K562 (cell line): ENCODE measurements at places on chromosomes 6 and 20. TPM values are rescaled to one million over a fixed set of nuclear protein-coding genes. Genes with fewer than 3 reads are reported as not detected.

Gene KIF13A
- polyA plus RNA-seq, result 22.5 and 22.6 TPM in 2 replicates

Gene FERMT1
- not detected in 2 replicates for polyA plus RNA-seq

Gene GLP1R
- not detected in 2 replicates for polyA plus RNA-seq

Gene ANKRD66
- not detected in 2 replicates for polyA plus RNA-seq

Gene PHIP
- 8.7 and 9.7 TPM in 2 replicates for polyA plus RNA-seq

GRCh38 chr20:24969186-24970029, 20.3 kb downstream of the CST7 start:
- DNase-seq, result no peak

DNA sequence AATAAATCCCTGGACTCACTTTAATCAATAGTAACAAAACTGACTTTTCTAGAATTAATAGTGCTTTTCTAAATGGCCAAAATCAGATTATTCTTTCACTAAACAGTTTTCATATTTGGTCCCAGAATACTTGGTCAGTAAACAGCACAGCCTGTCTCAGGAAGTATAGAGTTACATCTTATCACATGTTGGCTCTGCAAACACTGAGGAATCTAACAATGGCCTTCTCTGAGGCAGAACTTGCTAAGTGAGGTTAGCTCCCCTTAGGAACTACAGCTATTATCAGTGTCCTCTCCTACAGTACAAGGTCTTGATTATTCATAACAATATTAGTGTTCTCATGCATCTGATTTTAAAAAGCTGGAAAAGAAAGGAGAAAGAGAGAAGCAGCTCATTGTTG, 1622.8 kb downstream of the HACE1 start:
- no peak overlapping the region for H3K4me3 ChIP-seq
- DNase-seq, result no peak
- H3K36me3 ChIP-seq, result no peaks in the 10 kb centered on the region

DNA sequence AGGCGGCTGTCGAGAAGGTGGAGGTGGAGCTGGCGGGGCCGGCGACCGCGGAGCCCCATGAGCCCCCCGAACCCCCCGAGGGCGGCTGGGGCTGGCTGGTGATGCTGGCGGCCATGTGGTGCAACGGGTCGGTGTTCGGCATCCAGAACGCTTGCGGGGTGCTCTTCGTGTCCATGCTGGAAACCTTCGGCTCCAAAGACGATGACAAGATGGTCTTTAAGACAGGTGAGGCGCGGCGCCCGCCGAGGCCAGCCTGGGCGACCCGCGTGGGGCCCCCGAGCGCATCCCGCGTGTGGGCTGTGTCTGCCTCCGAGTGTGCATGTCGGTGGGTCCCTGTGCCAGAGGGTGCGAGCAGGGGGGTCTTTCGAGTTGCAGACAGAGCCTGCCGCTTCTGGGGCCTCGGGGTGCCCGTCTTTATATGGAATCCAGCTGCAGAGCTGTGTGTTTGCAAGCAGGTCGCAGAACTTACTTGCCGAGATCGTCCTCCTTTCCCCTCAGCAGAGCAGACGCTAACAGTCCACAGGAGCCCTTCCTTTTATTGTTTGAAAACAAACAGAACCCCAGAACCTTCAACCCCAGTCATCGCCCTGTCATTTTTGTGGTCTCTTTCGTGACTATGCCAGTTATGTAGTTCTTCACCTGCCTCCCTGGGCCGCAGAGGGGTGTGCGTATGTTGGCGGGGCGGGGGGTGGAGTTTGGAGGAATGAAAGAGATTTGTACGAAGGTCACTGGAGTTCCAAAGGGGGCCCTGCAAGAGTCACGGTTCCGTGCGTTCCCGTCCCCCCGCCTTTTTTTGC, 766 bp downstream of the SLC16A10 start:
- H3K36me3 ChIP-seq, result no peaks in the 10 kb centered on the region
- H3K27ac ChIP-seq, result no peak overlapping the region
- H3K4me1 ChIP-seq, result peaks cover 14% of the 10 kb centered on the region
- DNase-seq, result no peak
- H3K4me3 ChIP-seq, result peak overlapping the region; percentile 47
- H3K27me3 ChIP-seq, result peaks cover 29% of the 10 kb centered on the region

DNA sequence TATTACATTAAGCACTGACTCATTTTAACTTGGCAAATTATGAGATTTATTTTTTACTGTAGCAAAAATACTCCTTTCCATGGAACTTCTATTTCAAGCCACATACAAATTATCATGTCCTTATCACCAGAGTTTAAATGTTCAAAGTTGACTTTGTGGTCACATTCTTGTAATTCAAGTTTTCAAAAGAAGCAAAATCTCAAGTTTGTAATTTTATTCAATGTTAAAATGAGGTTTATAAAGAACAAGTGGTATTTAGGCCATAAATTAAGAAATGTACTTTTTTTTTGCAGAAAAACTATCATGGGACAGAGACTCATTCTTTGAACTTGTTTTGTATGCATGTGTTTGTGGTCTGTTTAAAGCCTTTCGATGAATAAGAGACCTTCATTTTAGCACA, 811.5 kb downstream of the TENT5A start:
- H3K36me3 ChIP-seq, result no peaks in the 10 kb centered on the region
- H3K4me3 ChIP-seq, result no peak overlapping the region
- no peaks in the 10 kb centered on the region for H3K4me1 ChIP-seq
- no peak overlapping the region for H3K27ac ChIP-seq
- no peaks in the 10 kb centered on the region for H3K27me3 ChIP-seq

DNA sequence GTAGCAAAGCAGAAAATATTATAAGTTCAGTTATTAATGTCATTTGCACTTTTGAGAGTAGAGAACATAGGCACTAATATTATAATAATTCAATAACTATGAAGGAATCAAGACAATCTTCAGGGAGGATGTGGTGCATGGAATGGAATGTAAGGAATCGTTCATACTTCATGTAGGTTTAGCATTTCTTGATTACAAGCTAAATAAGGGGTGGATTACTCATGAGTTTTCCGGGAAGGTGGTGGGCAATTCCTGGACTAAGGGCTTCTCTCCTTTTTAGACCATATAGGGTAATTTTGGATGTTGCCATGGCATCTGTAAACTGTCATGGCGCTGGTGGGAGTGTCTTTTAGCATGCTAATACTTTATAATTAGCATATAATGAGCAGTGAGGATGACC, 9.1 kb upstream of the BTNL2 start:
- H3K27ac ChIP-seq, result no peak overlapping the region
- no peak for DNase-seq
- no peaks in the 10 kb centered on the region for H3K36me3 ChIP-seq
- H3K4me3 ChIP-seq, result no peak overlapping the region
- no peaks in the 10 kb centered on the region for H3K4me1 ChIP-seq

- H3K27ac ChIP-seq, result no peak overlapping the region
- DNase-seq, result no peak
- H3K4me3 ChIP-seq, result no peak overlapping the region
- H3K36me3 ChIP-seq, result no peaks in the 10 kb centered on the region
- H3K4me1 ChIP-seq, result no peaks in the 10 kb centered on the region
Observed at GRCh38 chr20:58097429-58097828, 131.0 kb downstream of the ANKRD60 start.

DNA sequence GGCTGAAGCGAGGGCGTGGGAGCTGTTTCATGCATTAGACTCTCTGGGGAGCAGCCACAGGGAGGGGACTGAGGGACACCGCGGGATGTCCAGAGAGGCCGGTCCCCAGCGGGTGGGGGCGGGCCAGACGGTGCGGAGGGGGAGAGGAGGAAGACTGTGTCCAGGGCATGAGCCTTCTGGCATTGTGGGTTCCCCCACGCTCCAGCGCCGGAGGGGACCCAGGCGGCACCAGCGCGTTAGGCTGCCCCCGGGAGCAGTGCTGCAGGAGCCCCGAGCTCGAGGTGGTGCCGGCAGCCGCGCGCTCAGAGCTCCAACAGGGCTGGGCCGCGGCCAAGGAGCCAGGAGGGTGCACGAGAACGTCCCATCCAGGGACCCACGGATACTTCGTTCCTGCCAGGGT, 14.4 kb downstream of the SLC22A3 start:
- H3K36me3 ChIP-seq, result no peaks in the 10 kb centered on the region
- H3K4me3 ChIP-seq, result no peak overlapping the region
- DNase-seq, result no peak
- H3K4me1 ChIP-seq, result peaks cover 7% of the 10 kb centered on the region; the same call in 1 of the 2 replicates
- peaks cover 11% of the 10 kb centered on the region; the same call in 1 of the 3 replicates for H3K27me3 ChIP-seq
- no peak overlapping the region for H3K27ac ChIP-seq

- no peak overlapping the region for H3K27ac ChIP-seq
- no peaks in the 10 kb centered on the region for H3K4me1 ChIP-seq
- no peak for DNase-seq
- peaks cover under 1% of the 10 kb centered on the region; the same call in 1 of the 3 replicates for H3K27me3 ChIP-seq
- no peaks in the 10 kb centered on the region for H3K36me3 ChIP-seq
- H3K4me3 ChIP-seq, result no peak overlapping the region
Observed at GRCh38 chr6:136517002-136517401, 33.2 kb downstream of the MAP7 start.

- H3K4me3 ChIP-seq, result no peak overlapping the region
- H3K4me1 ChIP-seq, result peaks cover 14% of the 10 kb centered on the region
- no peaks in the 10 kb centered on the region for H3K36me3 ChIP-seq
- peak overlapping the region; percentile 43; the same call in 2 of the 3 replicates for H3K27ac ChIP-seq
- DNase-seq, result peak; percentile 30
Observed at GRCh38 chr6:87724983-87725811, 23.2 kb upstream of the AKIRIN2 start.
